ENCODE measurements at places on chromosomes 16 and 17.

- peak; percentile 83 for DNase-seq
Measured at GRCh38 chr16:17416461-17417311, 54.1 kb downstream of the XYLT1 start.

GRCh38 chr17:64009571-64010402, 10.6 kb downstream of the ICAM2 start:
- DNase-seq: no peak

DNA sequence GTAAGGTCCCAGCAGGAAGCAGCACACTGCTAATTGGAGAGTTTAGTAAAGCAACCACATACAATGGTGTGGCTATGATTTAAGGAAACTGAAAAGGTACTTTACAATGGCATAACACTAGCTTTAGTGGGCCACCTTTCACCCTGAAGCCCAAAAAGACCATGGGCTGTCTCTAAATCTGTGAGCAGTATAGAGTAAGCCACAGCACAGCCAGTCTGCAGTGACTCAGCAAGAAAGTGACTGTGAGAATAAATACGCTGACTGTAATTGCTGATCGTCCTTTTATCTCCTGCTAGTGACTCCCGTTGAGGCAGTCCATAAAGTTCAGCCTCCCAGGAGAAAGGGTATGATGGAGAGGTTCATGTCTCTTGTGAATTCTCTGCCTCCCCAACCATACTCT, 679.8 kb upstream of the KIF2B start:
- DNase-seq: no peak

DNA sequence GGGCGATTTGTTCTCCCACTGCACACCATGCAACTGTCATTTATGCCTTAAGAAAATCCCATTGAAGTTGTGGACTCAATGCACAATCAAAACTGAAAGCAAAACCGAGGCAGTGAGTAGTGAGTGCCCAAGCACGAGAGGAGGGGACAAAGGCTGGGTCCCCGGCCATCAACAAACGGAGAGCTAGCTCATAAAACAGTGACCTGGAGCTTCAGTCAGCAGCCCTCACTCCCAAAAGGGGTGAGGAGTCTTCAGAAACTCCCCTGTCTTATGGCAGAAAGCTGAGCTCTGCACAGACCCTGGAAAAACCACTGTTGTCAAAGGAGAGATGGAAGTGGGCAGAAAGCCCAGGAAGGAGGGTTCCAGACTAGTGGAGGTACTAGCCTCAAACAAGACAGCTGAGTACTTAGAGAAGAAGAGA, 96.9 kb downstream of the ADCY9 start:
- no peak for DNase-seq

DNA sequence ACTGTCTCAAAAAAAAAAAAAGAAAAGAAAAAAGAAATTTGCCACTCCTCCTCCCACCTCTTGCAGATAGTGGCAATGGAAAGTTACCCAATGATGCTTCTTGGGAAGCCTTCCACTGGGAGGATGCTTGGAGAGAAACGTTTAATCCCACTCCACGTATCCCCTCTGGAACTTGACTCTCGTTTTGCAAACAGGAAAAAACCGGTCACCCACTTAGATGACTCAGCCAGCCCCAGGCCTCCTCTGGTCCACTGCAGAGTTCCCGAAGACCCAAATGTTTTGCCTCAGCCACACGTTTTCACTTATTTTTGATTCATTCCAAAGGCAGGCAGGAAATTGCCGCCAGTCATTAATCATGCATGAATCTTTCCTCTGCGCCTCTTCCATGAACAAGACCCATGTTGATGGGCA, 9.3 kb upstream of the TNFRSF17 start:
- no peak for DNase-seq

DNA sequence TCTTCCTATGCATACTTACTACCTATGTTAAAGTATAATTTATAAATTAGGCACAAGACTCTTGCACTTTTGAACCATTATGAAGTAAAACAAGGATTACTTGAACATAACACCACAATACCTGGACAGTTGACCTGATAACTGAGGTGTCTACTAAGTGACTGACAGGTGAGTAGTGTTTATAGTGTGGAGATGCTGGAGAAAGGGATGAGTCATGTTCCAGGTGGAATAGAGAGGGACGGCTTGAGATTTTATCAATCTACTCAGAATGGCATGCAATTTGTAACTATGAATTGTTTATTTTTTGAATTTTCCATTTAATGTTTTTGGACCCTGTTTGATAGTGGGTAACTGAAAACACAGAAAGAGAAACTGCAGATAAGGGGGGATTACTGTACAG, 287.6 kb downstream of the MAP2K6 start:
- no peak for DNase-seq

GRCh38 chr16:72300892-72301291, 128.9 kb upstream of the PMFBP1 start:
- no peak for DNase-seq

DNA sequence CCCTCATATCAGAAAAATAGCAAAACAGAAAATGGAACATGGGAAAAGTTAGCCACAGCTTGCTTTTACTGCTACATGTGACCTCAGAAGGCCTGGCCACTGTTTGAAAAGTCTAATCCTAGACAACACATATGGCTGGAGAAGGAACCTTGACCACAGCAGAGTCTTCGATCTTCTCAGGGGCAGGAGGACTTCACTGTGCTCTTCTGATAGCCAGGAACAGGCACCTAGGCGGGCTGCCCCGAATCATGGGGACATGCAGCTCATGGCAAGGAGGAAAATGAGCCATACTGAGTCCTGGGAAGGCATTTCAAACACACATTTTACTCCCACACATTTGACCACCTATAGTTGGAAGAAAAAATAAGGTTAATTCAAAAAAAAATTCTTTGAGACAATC, 31.1 kb upstream of the ADORA2B start:
- DNase-seq: no peak

DNA sequence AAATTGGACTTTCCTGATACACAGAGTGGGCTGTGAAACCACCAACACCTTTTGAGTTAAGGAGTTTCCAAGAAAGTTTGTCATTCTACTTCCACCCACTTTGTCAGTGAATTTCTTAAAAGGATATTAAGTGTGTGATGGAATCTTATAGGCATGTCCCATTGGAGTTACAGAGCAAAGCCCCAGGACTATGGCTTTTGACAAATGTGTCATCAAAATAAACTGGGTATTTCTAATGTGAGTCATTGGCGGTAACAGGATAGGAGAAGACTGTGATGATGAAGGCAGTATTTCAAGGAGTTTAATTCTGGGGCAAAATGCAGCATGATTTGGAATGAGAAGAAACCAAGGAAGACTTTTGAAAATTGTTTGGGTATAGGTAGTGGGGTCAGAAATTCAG, 1013.8 kb upstream of the EEF2KMT start:
- no peak for DNase-seq

GRCh38 chr17:74217888-74218287, 4.5 kb downstream of the TTYH2 start:
- DNase-seq: no peak

DNA sequence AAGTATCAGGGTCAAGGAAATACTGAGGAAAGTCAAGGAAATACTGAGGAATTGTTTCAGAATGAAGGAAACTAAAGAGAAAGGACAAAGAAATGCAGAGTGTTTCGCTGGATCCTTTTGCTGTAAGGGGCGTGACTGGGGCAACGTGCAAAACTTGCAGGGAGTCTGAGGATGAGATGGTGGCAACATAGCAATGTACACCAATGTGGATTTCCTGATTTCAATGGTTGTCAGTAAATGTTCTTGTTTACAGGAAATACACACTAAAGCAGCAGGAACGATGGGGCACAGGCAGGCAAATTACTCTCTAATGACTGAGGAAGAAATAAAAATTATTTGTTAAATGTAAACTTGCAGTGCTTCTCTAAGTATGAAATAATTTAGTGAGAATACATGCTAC, 34.4 kb downstream of the ZZEF1 start:
- no peak for DNase-seq

DNA sequence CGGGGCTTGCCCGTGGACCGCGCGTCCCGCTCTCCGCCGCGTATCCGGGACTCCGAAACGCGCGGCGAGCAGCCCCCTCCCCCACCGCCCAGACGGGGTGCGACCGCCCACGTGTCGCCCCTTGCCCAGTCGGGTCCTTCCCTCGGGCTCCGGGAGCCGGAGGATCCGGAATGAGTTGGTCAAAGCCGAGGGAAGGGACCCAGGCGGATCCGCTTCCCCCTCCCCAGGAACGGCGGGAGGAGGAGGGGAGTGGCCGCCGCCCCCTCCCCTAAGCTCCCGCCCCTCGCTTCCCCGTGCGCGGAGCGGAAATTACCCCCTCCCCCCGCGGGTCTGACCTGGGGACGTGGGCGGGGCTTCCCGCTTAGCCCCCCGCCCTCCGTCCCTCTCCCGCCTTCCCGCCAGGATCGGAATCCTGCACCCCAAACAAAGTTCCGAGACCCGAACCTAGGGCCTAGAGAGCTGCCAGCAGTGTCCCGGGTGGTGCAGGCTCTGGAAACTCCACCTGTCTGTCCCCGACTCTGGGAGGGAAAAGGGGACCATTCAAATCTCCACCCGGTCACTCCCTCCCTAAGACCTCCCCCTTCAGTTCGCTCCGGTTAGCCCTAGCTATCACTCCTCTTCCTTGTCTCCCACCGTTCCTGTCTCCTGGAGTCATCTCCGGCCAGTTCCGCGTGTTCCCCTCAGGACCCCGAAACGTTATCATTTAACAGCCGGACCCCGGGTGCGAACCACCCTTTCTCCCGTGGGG, 1.0 kb upstream of the IGF2BP1 start:
- DNase-seq: no peak

GRCh38 chr17:14214271-14214670, 22.4 kb downstream of the CDRT15 start:
- no peak for DNase-seq

DNA sequence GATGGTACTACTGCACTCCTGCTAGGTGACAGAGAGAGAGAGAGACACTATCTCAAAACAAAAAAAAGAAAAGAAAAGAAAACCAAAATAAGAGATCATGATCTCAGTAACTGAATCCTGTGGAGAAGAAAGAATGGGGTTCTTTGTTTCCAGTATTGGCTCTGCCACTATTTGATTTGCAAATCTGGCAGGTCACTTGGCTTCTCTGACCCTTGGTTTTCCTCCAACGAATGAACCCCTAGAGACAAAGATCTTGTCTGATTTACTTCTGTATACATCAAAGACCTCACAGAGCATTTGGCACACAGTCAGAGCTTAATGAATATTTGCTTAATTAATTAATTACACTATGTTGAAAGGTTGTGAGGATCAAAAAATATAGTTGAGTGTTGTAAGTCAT, 47.9 kb upstream of the NLK start:
- DNase-seq: peak; percentile 73

DNA sequence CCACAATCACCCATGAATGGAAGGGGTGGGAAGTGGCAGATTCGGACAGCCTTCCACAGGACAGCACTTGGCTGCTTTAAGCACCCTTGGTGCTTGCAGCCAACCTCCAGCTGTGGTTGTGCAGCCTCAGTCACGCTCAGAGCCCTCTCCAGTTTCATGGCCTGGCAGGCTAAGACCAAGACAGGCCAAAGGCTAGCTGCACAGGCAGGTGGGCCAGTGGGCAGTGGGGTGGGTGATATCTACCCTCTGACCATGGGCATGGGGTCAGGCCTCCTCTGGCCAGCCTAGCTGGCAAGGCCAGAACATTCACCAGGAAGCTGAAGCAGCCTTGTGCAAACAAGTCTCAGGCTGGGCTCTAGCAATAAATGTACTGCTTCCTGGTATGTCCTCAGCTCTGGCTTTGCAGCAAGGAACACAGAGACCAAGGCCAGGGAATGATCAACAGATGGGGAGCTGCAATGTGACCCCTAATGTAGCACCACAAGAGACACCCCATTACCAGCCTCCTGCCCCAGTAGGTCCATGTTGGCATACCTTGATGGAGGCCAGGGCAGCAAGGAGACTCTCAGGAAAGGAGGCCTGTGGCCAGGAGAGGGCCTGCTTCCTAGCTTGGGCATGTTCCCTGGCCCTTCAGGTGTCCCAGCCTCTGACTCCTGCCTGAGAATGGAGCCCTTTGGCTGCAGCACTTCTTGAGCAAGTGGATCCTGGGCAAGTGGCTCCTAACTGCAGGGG, 20.9 kb downstream of the HSD11B2 start:
- no peak for DNase-seq

- DNase-seq: peak; percentile 72
Measured at GRCh38 chr17:17752821-17753321, 71.6 kb downstream of the RAI1 start.

GRCh38 chr17:12193144-12193735, 172.6 kb downstream of the MAP2K4 start:
- no peak for DNase-seq

- no peak for DNase-seq
Measured at GRCh38 chr16:87765473-87765775, 362 bp downstream of the KLHDC4 start.

Measured in Ammon's horn (tissue), 1 donor.